ENCODE measurements at places on chromosomes 6 and 20. TPM values are rescaled to one million over a fixed set of nuclear protein-coding genes. Genes with fewer than 3 reads are reported as not detected.

Gene PKHD1
- polyA plus RNA-seq, result not detected

Gene ZSCAN23
- 2.0 TPM for polyA plus RNA-seq

Gene CGAS
- 2.3 TPM for polyA plus RNA-seq

Gene SIRPB2
- polyA plus RNA-seq, result 0.98 TPM

Data from ovary (tissue), 10 donors.